Amygdala (tissue), 56 donors: ENCODE measurements at places on chromosomes 7 and 10.

GRCh38 chr10:5758927-5759326 is 54.3 kb downstream of the GDI2 start:
- no peak for DNase-seq

DNA sequence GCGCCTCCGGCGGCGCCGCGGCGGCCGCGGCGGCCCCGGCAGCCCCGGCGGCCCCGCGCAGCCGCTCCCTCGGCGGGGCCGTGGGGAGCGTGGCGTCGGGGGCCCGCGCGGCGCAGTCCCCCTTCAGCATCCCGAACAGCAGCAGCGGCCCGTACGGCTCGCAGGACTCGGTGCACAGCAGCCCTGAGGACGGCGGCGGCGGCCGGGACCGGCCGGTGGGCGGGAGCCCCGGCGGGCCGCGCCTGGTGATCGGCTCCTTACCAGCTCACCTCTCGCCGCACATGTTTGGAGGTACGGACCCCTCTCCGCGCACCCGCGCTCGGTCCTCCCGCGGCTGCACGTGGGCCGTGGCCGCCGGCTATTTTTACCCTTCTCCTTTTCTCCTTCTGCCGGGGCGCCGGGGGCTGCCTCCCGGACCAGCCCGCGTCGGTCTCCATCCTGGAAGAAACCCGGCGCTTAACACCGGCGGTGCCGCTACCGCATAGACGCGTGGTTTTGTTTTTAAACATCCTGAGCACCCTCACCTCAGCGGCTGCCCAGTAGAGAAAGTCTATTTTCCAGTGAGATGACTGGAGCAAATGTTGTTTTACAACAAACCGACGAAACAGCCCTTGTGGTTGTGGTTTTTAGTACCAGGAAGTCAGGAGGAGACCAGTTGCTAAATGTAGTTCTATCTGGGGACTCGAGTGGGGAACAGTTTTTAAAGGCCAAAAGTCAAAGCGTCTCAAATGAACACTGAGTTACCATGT is 1.3 kb downstream of the ZNRF2 start:
- no peak for DNase-seq

DNA sequence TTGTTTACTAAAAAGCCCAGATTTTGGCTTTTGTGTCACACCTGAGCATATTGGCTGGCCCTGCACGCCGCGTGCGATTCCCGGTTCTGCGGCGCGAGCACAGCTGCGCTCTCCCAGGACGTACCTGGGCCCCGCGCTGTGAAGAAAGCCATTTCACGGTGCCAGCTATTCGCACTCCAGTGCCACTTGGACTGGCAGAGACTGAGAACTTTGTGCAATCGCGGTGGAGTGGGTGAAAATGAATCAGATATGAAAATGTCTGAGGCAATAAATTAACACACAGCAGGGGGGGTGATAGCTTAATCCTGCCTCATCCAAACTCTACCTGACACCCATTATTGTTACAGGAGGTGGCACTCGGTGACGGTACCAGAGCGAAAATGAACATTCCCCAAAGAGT is 330.1 kb upstream of the MGMT start:
- no peak for DNase-seq

- DNase-seq = no peak
Observed at GRCh38 chr7:30201921-30202320, 67.1 kb downstream of the MTURN start.

DNA sequence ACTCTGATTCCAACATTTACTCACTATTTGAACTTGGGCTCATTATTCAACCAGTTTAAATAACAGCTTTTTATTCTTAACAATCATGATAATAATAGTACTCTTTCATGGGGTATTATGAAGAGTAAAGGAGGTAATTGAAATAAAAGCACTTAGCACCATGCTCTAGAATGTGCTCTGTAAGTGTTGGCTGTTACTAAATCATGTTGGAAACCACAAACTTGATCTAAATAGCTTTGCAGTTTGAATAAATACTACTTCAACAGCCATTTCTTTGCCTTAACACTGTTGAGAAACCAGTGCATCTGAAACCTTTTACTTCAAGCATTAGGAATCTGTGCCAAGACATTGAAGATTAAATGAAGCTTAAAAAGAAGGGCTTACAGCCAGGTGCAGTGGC is 7.9 kb upstream of the UPF2 start:
- DNase-seq = no peak

DNA sequence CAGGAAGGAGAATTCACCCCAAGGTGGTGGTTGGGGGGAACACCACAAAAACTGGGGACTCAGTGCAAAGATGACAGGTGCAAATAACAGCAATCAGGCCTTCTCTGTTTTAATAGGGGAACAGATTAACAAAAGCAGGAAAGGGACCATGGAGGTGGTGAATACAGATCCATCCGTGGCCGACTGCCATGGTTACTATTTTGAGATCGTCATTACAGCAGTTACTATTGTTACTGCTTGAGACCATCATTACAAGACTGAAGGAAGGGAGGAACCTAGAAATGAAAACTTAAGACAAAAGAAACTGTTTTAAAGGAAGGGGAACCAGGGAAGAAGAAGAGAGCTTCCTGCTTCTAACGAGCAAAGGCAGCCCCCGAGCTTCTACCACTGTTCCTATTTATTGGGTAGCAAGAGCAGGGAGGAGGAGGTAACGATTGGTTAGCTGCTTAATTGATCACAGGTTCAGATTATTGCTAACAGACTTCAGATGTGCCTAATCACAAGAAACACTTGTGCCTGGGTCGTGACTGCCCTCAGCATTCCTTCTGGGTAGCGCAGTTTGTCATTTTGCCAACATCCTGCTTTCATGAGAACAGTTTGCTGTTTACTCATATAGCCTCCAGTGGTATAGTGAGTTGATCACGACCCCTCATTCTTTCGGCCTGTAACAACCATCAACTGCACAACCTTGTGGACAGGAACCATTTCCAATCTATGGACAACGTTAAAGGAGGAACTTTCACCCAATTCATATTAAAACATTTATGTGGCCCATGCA is 216.3 kb downstream of the CHCHD3 start:
- DNase-seq = no peak

GRCh38 chr10:133129859-133130495 is 30.0 kb upstream of the KNDC1 start:
- DNase-seq = no peak

DNA sequence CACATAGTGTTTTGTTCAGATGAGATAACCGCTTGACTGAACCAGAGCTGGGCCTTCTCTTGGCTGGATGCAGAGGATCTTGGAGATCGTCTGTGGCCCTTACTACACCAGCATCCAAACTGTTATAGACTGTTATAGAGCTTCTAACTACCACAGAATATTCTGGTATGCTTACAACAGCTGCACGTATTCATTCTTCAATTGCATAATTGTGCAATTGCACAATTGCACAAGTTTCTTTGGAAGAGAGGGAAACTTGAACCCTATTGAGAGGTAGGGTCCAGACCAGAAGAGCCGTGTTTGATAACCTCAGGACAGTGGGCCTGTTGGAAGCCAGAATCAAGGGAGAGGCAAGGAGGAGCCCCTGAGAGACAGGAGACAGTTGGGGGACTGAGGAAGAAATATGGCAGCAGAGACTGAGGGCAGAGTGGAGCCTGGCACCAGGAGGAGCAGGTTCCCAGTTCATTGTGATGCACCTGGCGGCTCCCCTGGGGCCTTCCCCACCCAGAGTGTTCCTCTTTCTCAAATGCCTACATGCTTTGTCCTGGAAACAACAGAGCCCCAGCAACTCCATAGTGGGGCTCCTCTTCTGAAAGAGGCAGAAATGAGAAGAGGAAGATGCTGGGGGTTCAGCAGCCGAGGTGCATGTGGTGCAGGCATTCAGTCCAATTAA is 64.1 kb downstream of the PTPRZ1 start:
- no peak for DNase-seq

DNA sequence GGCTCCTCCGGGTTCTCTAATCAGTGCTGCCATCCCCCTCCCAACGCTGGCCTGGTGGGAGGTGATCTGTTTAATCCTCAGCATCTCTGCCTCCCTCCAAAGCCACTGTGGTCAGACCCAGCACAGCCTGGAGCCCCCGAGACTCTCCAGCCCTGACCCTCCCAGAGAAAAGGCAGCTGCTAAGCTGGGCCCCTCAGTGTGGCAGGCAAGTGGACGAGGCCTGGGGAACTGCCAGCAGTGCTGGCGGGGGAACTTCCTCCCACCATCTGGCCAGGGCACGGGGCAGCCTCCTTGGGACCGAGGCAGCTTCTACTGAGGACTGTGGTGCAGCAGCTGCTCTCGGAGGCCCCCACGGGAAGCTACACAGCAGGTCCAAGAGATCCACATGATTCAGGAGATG is 51.1 kb downstream of the DPYSL4 start:
- peak; percentile 14 for DNase-seq

GRCh38 chr7:132069306-132069705 is 507.0 kb downstream of the PLXNA4 start:
- DNase-seq = no peak

GRCh38 chr10:48442090-48442808 is 135.8 kb downstream of the MAPK8 start:
- no peak for DNase-seq
